Stimulated activated CD4-positive, alpha-beta T cell treated with anti-CD3 and anti-CD28 coated beads, Interleukin-4, amount 100 ng/mL, for 1 hour (primary cell): ENCODE measurements at places on chromosomes 3 and 15.

- no peak for DNase-seq
Measured at GRCh38 chr15:62135532-62136134, 29.5 kb downstream of the C2CD4B start.

GRCh38 chr3:42804831-42805132 lies 492 bp upstream of the HIGD1A start:
- no peak for DNase-seq

DNA sequence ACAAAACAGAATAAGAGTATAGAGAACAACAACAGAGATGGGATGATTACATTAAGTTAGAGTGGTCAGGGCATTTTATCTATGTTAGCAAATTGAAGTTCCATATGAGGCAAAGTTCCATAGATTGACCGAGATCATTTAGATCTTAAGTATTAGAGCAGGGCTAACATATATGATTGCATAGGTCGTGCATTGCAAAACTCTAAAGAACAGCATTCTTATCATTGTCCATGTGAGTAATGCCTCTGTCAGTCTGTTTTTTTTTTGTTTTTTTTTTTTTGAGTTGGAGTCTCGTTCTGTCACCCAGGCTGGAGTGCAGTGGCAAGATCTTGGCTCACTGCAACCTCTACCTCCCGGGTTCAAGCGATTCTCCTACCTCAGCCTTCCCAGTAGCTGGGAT lies 341.7 kb upstream of the KCNH8 start:
- DNase-seq: no peak

- DNase-seq: no peak
Measured at GRCh38 chr3:124272605-124273151, 280.8 kb upstream of the ROPN1 start.

GRCh38 chr3:193656445-193656844 lies 63.4 kb downstream of the OPA1 start:
- DNase-seq: no peak

DNA sequence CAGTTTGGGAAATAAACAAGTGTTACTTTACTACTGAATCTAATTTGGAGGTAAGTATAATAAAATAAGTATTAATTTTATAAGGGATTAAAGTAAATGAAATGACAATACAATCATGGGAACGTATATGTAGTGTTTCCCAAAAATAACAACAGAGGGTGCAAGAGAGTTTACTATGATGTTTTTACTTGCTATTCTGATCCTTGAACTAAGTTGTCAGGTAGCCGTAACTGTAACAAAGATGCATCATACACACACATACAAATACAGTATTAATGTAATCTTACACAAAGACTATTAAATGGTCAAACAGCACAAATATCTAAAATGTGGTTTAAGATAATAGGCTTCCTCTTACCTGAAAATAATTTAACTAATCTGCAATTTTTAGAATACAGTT lies 311.4 kb downstream of the TBC1D5 start:
- DNase-seq: no peak

DNA sequence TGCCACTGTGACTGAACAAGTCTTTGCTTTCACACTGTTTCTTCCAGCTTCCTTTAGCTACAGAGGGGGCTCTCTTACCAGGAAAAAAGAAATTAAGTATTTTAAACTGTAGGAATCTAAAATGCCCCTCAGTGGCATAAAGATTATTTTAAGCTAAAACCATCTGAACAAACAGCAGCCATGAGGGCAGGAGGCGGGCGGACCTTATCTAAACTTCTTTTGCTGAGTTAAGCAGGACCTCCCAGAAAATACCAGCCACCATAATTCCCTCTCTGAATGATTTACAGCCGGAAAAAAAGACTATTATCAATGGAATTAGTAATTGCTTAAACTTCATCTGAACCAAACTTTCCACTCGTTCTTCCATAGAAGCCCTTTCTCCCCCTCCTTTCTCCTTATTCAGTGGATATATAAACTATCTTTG lies 5.2 kb upstream of the TOPAZ1 start:
- no peak for DNase-seq

DNA sequence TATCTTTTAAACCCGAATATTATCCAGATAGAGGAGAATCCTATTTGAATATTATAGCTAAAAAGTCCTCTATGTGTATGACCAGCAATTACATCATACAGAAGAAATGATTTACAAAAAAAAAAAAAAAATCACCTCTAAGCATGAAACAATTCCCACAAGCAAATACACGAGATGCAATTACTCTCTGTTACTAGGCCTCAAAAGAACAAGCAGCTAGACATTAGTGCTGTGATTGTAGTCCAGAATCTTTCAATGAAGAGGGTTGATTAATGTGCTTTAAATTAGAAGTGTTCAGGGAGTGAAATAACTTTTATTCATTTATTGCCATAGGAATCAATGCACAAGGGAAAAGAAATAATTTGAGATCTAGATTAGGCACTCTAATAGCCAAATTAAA lies 1379.5 kb upstream of the GBE1 start:
- no peak for DNase-seq

DNA sequence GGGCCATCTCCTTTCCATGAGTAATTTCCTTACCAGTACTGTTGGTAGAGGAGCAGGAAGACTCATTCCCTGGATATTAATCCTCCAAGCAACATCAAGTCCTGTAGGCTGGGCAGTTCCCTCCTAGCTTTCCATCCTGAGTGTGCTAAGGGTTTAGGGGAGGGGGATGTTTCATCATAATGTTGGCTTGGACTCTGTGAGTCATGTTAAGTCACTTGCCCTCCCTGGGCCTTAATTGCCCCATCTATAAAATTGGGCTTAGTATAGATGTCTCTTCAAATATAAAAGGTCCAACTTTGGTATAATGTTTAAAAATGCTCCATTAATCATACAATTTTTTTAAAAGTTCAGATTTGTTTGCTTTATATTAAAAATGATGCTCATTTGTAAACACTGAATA lies 52.7 kb downstream of the TLE3 start:
- DNase-seq: no peak

DNA sequence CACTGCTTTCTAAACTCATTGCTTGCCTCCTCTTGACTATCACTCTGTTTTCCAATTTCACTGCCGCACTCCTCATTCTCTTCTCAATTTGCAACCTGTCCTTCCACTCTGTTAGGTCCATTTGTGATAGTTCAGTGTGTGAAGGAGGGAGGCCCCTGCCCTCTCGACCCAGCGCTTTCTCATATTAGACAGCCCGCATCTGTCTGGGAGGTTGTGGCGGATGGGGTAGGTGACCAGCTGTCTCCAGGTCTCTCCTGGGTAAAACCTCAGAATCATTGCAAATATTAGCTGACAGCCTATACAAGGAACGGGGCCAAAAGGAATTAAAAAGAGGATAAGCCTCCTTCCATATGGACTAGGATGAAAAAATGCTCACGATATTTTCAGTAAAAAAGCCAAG lies 358.3 kb downstream of the SHQ1 start:
- DNase-seq: no peak
